ENCODE measurements at places on chromosomes 1 and 21.

GRCh38 chr1:173570370-173571007 is 32.4 kb downstream of the SLC9C2 start:
- DNase-seq, result no peak

DNA sequence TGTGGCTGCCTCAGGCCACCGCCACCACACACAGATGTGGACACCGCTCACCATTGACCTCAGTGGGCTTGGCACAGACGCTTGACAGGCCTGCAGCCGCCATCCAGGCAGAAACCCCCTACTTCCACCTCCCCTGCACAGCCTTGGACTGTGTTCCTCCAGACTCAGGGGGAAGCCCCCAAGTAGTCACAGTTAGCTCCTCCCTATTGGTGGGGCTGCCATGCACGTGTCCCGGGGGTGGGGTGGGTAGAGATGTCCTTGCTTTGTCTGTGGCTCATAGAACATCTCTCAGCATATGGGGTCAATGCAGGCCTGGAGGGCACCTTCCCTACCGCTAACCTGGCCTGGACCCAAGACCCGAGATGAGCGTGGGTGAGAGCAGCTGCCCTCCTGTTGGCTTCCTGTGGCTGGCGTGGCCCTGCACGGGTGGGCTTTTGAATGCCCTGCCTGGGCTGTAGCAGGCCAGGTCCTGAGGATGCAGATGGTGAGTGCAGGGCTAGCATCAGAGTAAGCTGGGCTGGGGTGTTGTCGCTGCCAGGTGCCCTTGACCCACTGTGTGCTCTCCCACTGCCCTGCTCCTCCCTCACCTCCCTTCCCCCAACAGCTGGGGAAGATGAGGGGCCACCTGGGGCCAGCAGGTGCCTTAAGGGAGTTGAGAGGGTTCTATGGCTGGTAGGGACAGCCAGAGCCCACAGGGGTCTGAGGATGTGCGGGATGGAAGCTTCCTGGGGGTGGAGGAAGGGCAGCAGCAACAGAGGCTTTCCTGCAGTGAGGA is 6.2 kb downstream of the CROCC start:
- DNase-seq, result no peak

GRCh38 chr21:44407493-44407892 is 47.8 kb upstream of the LRRC3 start:
- no peak for DNase-seq

GRCh38 chr1:167447521-167448136 is 70.7 kb downstream of the CD247 start:
- peak; percentile 75 for DNase-seq

- DNase-seq, result no peak
These were observed 3.3 kb upstream of the IL23R start for GRCh38 chr1:67162954-67163353.

GRCh38 chr1:116375887-116376728 is 3.1 kb downstream of the ATP1A1 start:
- DNase-seq, result peak; percentile 57

DNA sequence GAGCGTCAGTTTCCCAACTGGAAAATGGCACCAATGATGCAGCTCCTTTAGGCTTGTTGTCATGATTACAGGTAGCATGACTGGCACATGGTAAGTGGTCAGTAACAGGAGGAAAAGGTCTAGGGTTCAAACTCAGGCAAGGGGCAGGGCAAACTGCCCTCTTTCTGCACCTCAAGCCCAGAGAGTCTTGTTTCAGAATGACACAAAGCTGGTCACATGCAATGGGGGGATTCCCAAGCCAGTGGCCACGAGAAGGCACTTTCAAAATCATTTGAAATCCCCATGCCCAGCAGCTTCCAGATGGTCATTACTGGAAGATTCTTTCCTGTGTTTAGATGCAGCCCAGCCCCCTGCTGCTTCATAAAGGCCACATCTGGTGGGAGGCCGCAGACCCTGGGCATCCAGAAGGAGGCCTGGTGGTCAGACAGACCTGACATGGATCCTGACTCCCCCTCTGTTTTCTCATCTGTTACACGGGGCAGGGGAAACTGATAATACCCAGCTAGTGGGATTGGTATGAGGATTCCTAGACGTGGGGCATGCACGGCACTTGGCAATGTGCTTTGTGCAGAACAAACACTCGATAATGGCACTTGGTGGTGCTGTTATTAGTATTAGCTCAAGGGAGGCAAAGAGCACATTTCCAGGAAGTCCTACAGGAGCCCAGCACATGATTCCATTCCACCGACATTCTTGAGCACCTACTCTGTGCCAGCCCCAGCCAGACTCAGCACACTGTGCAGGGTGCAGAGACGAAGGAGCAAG is 6.9 kb upstream of the PLA2G2D start:
- no peak for DNase-seq

DNA sequence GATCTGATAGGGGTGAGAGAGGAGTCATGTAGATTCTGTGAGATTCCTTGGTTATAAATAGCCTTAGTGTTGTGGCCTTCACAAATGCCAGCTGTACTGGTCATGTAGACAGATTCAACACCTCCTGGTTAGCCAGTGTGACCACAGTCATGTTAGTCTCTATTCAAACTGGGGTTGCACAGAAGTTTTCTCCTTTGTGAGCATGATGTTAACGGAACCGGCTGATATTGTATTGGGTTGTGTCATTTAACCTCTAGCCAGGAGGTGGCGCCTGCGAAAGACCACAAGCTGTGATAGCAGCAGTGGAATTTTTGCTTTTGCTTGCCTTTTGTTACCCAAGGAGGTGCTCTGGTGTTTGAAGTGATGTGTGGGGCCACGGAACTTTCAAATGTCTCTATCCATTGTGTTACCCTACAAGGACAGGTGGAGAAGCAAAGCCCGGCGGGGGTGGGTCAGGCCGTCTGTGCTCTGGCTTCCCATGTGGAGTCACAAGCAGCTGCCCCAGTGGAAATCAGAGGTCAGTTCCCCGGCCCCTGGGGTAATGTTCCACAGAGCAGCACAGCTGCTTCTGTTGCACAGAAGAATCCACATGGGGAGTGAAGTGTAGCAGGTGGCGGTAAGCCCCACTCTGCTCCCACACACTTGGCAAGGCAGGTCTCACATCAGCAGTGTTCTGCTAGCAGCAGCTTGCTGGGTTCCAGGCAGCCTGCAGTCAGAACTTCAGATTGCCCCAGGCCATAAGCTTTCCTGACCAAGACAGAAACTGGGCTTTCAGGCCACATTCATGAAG is 112.6 kb downstream of the ADAMTS1 start:
- no peak for DNase-seq

DNA sequence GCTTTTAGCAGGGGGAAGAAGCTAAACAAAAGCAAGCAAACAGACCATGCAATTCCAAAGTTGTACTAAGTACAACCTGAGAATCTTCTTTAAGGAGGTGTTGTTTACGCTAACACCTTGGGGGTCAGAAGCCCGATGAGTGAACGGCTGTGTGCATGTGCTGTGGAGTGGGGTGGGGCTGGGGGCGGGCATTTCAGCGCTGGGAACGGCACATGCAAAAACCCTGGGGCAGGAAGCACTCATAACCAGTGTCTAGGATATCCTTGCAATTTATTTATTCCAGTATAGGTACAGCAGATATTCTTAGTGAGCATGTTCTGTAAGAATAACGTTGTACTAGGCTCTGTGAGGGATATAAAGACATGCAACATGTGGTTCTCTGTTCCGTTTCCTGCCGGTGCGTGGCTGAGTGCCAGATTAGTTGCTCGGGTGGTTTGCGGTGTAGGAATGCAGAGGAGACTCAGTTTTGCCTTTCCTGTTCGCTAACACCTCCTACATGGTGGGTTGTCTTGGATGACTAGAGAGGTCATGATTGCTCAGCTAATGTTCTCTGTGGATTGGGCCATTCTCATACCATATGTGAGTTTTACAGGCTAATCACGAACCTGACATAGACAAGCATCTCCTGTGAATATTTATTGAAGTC is 3.7 kb downstream of the FASLG start:
- DNase-seq, result peak; percentile 84

DNA sequence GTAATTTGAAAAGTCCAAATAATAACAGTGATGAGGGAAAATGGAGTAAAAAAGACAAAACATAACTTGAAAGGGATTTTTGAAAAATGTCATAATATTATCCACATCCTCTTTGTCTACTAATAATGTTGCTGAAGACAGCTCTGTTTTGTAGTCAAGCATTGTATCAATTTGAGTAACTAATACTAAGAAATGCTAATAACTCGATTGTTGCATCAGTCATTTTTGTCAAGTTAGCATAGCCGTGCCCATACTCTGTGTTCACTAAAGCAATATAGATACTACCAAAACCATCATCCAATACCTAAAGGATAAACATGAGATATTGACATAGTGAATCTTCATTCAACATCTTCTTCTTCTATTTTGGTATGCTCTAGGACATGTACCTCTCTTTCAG is 17.3 kb downstream of the PDC start:
- no peak for DNase-seq

DNA sequence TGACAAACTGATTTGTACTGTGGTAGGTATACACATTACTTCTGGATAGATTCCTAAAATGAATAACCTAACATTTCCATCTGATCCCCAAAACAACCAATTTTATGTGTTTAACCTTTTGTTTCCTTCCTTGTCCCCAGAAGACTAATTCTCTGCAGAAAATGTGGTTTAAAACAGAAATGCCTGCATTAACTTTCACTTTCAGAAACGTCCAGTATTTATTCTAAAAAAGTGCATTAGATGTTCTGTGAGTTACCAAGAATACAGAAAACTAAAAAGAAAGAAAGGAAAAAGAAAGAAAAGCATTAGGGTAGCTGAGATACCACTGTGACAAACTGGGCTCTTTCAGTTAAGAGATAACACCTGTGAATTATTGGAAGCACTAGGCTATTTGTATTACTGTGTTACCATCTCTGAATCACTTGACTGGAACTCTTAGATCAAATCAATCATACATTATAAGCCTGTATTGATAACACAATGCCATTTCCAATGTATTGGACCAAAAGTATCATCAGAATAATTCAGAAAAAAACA is 177.7 kb downstream of the NCAM2 start:
- DNase-seq, result no peak

GRCh38 chr1:214524824-214525223 is 26.6 kb downstream of the PTPN14 start:
- no peak for DNase-seq

DNA sequence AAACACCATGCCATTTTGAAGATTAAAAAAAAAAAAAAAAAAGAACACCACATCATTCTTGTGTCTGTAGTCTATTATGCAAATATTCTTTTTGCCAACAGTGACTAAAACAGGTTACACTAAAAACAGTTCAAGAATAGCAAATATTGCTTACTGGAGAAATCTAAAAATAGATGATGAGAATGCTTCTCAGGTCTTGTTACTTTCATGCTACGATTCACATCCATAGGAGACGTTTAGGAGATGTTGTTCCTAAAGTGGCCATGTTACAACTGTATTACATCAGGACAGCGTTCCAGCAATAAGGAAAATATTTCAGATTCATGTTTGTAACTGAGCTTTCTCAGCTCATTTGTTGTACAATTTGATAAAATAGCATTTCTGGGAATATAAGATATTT is 32.3 kb downstream of the RAB3GAP2 start:
- no peak for DNase-seq

- DNase-seq, result no peak
These were observed 21.9 kb upstream of the EEIG2 start for GRCh38 chr1:108537976-108538375.

DNA sequence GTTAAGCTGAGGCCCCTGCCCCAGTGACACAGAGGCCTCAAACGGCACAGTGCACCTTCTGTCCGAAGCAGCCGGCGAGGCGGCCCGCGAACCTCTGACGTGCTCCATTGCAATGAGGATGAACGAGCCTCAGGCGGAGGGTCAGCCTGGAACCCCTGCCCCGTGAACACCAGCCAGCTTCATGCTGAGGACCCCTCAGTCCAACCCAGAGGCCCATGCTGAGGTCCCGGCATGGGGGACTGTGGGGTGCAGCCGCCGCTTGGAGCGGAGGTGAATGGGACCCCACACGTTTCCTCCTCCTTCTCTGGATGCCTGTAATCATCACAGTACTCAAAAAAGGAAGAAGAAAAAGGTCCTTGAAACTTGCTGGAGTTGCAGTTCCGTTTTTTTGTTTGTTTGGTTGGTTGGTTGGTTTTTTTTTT is 62.1 kb downstream of the PRKCZ start:
- no peak for DNase-seq

DNA sequence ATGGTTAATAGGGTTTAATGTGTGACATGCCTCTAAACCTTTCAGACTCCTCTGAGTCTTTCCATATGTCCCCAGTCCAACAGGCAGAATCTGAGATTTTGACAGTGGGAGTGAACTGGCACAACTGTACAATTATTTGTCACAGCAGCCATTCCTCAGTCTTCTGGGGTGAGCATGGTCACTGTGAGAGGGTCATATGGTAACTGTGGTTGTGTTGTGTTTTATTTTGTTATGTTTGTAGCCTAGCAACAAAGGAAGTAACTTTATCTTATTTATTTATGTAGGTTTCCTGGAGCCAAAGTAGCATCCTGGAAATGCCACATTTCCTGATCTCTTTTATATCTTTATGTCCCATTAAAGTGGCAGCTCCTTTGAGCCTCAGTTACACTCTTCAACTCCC is 1067.9 kb downstream of the TTLL7 start:
- no peak for DNase-seq

GRCh38 chr1:108817811-108818210 is 39.1 kb downstream of the AKNAD1 start:
- DNase-seq, result no peak

DNA sequence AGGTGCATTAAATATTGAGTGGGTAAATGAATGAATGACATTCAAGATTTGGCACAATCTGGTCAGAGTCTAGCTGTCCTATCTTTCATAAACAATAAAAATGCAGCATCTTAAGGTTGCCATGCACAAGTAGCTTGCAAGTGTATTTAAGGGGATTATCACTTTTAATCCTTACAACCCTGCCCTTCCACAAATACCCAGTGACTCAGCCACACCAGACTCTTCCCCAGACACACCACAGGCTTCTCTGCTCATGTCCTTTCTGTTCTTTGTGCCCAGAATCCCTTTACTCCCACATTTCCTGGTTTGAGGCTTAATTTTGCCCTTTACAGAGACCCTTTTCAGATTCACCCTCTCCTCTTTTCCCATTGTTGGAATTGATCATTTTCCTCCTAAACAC is 59.8 kb downstream of the KIRREL1 start:
- DNase-seq, result no peak

- DNase-seq, result no peak
These were observed 27.5 kb downstream of the DMBX1 start for GRCh38 chr1:46517010-46517600.
